ENCODE measurements at places on chromosomes 12 and 14.

GRCh38 chr14:89165189-89166181, 251.5 kb downstream of the FOXN3 start:
- DNase-seq = no peak

DNA sequence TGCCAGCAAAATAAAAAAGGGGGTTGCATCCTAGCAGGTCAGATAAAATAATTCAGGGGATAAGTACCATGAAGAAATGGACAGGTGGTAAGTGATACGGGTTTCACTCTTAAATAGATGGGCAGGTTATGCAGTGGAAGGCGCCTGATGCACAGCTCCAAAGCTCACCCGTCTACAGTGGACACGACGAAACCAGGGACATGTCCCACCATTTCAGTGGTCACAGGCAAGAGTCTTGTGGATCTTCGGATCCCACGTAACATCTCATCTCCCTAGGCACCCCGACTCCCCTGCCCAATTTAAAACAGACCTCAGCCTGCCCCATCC, 60.5 kb downstream of the DDX51 start:
- DNase-seq = no peak

DNA sequence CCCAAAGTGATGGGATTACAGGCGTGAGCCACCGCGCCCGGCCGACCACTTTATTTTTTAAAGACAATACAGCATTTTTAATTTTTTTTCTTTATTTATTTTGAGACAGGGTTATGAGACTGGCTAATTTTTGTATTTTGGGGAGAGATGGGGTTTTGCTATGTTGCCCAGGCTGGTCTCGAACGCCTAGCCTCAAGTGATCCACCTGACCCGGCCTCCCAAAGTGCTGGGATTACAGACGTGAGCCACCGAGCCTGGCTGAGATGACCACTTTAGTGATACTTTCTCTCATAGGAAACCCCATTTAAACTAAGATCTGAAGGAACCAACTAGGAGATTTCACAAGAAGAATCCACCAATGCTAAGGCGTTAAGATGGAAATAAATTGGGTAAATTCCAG, 1.2 kb upstream of the RHEBL1 start:
- DNase-seq = no peak

DNA sequence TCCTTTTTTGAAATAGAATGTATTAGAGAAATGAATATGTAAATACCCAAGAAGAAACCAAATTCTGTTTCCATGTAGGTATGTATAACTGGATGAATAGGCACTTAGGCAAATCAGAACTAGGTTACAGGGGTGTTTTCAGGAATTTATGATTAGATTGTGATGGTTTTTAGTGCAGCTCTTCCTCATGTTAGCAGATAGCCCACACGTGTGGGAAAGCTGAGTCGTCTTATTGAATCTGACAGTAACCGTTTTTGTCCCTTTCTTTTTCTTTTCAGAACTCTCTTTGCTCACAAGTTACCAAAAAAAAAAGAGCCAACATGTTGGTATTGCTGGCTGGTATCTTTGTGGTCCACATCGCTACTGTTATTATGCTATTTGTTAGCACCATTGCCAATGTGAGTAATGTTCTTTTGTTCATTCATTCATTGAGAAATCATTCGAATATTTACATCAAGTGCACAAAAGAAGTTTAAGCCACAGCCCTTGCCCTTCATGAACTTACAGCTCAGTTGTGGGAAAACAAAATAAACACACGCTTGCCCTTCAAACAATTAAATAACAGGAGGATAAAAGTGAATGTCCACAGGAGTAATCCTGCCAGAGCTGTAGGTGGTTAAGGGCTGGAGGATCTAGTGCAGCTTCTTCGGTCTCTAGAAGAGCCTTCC, 14.8 kb downstream of the EMP1 start:
- no peak for DNase-seq

DNA sequence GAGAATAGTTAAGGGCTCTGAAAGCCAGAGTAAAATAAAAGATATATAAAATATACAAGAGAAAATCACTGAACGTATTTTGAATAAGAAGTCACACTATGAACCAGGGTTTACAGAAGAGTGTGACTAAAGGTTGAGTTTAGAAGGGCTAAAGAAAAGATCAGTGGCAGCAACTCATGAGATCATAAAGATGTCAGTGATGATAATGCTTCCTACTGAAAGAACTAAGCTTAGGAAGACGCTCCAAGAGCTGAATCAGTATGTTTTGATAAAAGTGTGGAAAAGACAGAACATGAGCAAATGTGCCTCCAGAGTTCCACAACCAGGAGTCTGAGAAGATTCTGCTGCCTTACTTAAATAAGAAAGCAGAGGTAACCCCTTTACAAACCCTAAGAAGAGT, 74.6 kb downstream of the KITLG start:
- DNase-seq = no peak

GRCh38 chr12:77847680-77848431, 17.2 kb downstream of the NAV3 start:
- peak; percentile 93 for DNase-seq

DNA sequence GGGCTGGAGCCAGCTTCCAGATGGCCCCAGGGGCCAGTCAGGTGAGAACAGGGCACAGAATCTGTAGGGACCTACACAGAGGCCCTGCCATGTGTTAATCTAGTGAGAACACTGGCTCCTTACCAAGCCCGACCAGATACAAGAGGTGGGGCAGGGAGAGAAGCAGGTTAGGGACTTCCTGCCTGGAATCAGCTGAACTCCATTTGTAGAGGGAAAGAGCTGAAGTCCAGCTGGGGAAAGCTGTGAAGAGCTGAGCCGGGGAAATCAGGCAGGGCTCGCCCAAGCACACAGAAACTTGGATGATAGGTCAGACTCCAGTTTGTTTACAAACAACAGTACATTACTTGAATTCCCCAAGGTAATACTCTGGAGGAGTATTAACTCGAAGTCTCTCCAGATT, 46.7 kb downstream of the PTGER2 start:
- DNase-seq = no peak

DNA sequence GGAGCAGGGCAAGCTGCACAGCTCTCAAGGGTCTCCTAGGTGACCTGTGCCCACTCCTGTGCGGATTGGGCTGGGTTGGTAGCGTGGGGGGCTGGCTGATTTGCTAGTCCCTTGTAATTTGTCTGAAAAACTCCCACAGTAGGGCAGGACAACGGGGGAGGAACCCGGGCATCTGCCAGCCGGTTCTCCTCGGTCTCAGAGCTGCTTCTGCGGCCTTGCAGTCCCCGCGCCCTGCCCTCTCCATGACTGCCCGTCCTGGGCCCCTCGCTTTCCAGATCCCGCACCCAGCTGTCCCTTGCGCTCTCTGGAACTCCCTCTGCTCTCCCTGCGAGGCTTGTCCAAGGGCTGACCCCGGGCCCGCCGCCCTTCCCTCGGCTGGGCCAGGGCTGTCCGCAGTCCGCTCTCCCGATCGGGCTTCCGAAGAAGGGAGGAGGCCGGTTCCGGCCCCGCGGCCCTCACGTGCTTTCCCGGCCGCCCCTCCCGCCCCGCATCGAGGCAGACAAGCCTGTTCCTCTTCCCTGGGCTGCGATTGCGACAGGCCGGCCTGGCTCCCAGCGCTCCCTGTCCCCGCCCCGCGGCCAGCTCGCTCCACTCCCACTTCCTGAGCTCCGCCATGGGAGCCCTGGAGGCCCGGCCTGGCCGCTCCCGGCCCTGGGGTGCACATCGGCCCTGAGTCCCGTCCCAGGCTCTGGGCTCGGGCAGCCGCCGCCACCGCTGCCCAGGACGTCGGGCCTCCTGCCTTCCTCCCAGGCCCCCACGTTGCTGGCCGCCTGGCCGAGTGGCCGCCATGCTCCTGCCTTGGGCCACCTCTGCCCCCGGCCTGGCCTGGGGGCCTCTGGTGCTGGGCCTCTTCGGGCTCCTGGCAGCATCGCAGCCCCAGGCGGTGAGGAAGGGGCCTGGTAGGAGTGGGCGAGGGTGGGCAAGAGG, at the start of gene LTBR:
LTBR (plus strand) TSS at position 591 of the 927 bp plus-strand sequence; CDS start at position 788, 197 bp downstream.
- DNase-seq = peak; percentile 92

DNA sequence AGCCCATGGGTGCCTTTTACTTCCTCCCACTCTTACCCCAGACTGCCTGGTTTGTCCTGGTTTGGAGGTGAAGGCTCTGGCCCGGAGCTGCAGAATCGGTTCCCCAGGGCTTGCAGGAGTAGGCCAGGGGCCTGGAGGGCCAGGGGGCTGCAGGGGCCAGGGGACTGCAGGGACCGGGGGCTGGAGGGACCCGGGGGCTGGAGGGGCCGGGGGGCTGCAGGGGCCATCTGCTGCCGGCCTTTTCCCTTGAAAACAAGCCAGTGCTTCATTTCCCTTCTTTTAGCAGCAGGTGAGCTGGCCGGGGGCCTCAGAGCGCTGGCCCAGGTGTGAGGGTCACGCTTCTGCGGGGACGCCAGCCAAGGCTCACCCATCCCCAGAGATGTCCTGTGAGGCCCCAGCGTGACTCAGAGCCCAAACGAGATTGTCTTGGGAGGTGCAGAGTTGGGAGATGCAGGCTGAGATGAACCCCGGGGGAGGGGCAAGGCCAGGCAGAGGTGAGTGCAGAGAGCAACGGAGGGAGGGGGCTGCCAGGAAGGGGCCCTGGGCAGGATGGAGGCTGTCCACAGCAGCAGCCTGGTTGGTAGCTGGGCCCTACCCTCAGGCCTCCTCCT, 154.9 kb downstream of the KIF26A start:
- DNase-seq = no peak

DNA sequence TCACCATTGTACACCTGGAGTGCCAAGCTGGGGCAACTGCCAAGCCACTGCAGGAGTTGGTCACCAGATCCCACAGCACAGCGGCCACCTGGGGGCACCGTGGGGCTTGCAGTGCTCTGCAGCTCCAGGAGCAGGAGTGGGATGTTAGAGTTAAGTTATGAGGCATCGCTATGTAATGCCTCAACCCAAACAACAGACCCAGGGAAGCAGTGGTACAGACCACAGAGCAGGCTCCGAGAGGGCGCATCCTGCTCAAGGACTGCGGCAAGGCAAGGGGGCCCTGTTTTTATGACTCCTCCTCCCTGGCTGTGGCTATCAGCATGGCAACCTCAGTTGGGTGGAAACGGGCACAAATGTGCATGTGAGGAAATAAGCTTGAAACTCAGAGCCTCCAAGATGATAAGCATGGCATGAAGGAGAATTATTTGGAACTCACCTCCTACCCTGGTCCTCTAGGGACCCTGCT, 63.1 kb downstream of the ARL6IP4 start:
- peak; percentile 96 for DNase-seq

GRCh38 chr12:89622115-89622514, 86.5 kb downstream of the ATP2B1 start:
- DNase-seq = peak; percentile 10

- DNase-seq = no peak
These were observed 156.6 kb downstream of the CALM1 start for GRCh38 chr14:90553298-90553920.

GRCh38 chr12:34601689-34602088, 579.4 kb downstream of the ALG10 start:
- no peak for DNase-seq

DNA sequence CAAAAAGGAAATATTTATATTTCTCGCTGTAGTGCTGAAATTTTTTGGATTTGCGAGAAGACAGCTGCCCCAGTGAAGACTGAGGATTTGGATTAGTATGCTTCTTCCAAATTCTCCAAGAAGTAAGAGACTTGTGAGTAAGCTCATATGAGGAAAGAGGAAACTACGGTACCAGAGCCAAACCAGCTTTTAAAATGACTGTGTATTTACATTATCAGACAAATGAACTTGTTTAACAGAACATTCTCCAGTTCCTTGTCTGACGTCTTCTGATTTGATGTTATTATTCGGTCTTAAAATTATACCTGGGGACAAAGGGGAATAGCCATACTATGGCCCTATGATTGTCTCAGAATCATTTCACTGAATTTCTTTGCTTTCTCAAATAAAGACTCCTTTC, 8.0 kb downstream of the CLEC12B start:
- DNase-seq = no peak

GRCh38 chr12:89873745-89874144, 165.1 kb upstream of the ATP2B1 start:
- DNase-seq = peak; percentile 13

GRCh38 chr12:110733900-110734299, 8.8 kb downstream of the PPP1CC start:
- DNase-seq = no peak

GRCh38 chr14:58296726-58297125, 1.6 kb upstream of the ARID4A start:
- DNase-seq = no peak

GRCh38 chr12:132061197-132061596, 82.9 kb downstream of the DDX51 start:
- DNase-seq = no peak

- no peak for DNase-seq
These were observed 7.4 kb upstream of the KRT77 start for GRCh38 chr12:52710730-52711129.

GRCh38 chr12:724194-724855, 28.1 kb upstream of the WNK1 start:
- DNase-seq = no peak

DNA sequence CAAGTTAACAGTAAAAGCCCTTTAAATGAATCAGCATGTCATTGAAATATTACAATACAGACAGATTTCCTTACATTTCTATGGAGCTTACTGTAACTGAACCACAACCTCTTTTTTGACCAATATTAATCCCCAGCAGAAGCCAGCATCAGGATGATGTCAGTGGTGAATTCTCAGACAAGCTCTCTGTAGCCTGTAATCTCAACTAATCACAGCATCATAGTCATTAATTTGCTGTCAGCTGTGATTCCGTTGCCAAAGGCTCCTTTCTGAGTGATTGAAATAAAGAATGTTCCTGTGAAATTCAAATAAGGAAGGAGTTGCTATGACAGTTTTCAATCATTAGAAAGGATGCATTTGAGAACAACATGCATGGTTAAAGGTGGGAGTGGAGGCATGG, 323.1 kb downstream of the PDZRN4 start:
- DNase-seq = no peak

DNA sequence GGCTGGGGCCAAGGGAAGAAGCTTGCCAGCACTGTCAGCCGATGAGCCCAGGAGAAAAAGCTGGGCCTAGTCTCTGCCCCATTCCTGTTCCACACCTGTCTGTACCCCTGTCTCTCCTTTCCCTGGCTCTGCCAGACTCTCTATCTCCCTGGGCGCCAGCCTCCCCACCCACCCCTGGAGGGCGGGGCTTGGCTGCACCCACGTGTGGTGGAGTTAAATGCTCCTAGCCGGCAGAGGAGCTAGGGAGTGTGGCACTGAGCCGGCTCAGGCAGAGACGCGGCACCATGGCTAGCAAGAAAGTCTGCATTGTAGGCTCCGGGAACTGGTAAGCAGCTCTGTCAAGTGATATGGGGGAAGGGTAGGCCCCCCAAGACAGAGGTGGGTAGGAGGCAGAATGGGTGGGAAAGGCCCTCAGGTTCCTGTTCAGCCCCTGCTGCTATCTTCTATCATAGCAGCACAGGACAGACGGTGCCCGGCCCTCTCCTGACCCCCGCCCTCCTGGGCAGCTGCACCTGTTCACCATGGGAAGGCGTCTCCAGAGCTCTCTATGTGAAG, at the start of gene GPD1:
GPD1 (plus strand) TSS at position 242 of the 555 bp plus-strand sequence; CDS start at position 285, 43 bp downstream.
- DNase-seq = no peak

- no peak for DNase-seq
These were observed 73.9 kb upstream of the EVL start for GRCh38 chr14:99991331-99991730.

DNA sequence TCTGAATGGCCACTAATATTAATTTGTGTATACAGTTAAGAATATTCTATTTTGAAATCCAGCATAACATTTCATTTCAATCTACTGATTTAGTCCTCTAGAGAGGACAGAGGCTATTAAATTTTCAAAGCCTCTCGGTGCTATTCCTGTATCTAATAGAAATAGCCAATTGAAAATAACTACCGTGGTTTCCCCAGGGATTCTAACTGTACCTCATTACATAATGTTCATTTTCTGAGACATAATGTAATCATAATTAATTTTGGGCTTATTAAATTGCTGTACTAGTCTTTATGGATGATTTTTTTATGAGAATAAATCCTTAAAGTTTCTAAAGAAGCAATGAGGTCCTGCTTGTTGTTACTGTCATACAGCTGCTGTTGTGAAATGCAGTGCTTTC, 38.6 kb upstream of the ACSS3 start:
- no peak for DNase-seq

Data from fibroblast of skin of right quadriceps (primary cell).